ENCODE measurements at places on chromosomes 2 and 18. TPM values are rescaled to one million over a fixed set of nuclear protein-coding genes. Genes with fewer than 3 reads are reported as not detected.
A peak's percentile ranks its signal among the peaks of the same experiment; 100 is the strongest.

DNA sequence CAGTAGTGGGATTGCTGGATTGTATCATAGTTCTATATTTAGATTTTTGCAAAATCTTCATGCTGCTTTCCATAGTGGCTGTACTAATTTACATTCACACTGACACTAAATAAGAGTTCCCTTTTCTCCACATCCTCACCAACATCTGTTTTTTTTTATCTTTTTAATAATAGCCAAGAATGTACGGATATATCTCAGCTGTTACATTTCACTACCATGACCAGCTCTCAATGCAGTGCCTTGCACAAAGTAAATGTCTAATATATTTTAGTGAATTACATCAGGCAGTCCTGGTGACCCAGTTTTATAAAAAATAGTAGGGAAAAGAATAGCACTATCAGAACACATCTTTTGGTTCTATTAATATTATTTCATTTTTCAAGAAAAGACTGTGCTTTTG, 161.8 kb downstream of the LNPK start:
- H3K27me3 ChIP-seq = no peaks in the 10 kb centered on the region
- no peaks in the 10 kb centered on the region for H3K36me3 ChIP-seq
- H3K4me3 ChIP-seq = no peak overlapping the region
- no peak for DNase-seq

GRCh38 chr2:20972110-20972509, 71.8 kb downstream of the APOB start:
- no peaks in the 10 kb centered on the region for H3K4me1 ChIP-seq
- H3K36me3 ChIP-seq = no peaks in the 10 kb centered on the region
- no peak overlapping the region for H3K4me3 ChIP-seq

DNA sequence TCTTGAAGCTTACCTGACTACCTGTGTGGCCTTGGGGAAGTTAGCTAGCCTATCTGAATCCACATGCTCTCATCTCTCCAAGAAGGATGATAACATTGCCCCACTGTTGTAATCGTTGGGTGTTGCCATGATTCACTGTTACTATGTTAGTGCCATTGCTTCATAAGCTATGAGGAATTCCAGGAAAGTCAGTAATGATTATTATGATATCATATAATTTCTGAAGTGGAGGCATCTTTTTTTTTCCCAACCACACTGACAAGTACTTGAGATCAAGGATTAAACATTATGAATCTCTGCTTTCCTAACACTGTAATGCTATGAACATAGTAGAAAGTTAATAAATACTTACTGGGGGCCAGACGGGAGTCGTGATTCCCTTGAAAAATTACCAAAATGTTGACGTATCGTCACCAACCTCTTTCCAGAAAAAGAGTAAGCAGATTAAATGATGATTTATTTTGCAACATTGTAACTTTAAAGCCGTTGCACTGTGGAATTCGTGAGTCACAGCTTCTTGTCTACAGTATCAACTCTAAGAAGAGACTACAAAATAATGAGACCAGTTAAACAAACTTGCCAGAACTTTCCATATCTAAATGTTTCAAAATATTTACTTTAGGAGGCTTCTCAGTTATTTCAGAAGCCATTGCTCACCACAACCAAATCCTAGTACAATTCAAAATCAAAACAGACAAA, 459.9 kb downstream of the PIK3C3 start:
- H3K27me3 ChIP-seq = no peaks in the 10 kb centered on the region
- no peaks in the 10 kb centered on the region for H3K36me3 ChIP-seq
- DNase-seq = peak; percentile 15
- no peak overlapping the region for H3K27ac ChIP-seq
- H3K4me3 ChIP-seq = no peak overlapping the region
- no peaks in the 10 kb centered on the region for H3K4me1 ChIP-seq

GRCh38 chr2:67259556-67260342, 137.4 kb upstream of the ETAA1 start:
- H3K36me3 ChIP-seq = no peaks in the 10 kb centered on the region
- H3K4me1 ChIP-seq = no peaks in the 10 kb centered on the region
- DNase-seq = no peak

DNA sequence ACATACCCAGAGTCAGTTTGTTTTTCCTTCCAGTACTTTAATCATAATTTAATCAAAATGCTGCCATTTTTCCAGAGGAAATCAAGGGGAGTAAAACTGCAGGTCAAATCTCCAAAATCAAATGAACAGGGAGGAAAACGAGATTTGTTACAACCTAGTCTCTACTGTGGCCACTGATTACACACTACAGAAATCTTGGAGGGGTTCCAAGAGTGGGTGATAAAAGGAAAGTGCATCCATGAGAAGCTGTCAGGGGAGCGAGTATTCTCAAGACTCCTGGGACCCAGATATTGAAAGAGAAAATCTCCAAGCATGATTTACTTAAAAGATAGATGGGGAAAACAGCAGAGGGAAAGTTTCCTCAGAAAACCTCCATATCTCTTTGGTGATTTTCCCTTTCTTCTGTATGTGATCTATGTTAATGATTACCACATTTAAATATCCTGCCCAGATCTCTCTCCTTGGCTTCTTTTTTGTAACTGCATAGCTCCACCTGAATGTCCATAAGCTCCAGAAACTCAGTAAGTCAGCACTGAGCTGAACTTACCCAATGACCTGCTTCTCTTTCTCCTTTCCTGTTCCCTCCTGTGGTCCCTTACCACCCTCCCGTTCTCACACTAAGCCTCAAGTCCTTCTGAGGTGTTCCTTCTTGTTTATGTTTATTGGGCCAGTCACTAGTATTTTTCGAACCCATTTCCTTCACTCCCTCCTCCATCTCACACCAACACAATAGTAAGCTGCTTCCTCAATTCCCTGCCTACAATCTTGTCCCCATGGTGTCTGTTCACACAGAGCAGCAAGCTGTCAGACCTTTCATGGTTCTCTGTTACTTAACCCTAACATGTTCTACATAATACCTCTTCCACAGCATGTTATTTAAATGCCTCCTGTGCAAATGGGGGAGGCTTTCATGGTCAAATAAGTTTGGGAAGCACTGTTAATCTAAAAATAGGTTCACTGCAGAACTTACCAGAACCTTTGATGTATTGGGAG, 73.9 kb upstream of the TWSG1 start:
- peaks cover 8% of the 10 kb centered on the region for H3K36me3 ChIP-seq
- no peaks in the 10 kb centered on the region for H3K4me1 ChIP-seq
- H3K27me3 ChIP-seq = no peaks in the 10 kb centered on the region
- H3K4me3 ChIP-seq = no peak overlapping the region
- H3K27ac ChIP-seq = no peak overlapping the region
- no peak for DNase-seq

Gene POTEJ
- polyA plus RNA-seq = not detected

- H3K36me3 ChIP-seq = no peaks in the 10 kb centered on the region
- DNase-seq = no peak
- no peaks in the 10 kb centered on the region for H3K27me3 ChIP-seq
- no peak overlapping the region for H3K4me3 ChIP-seq
- H3K4me1 ChIP-seq = no peaks in the 10 kb centered on the region
Measured at GRCh38 chr2:229044581-229044980, 226.5 kb downstream of the PID1 start.

DNA sequence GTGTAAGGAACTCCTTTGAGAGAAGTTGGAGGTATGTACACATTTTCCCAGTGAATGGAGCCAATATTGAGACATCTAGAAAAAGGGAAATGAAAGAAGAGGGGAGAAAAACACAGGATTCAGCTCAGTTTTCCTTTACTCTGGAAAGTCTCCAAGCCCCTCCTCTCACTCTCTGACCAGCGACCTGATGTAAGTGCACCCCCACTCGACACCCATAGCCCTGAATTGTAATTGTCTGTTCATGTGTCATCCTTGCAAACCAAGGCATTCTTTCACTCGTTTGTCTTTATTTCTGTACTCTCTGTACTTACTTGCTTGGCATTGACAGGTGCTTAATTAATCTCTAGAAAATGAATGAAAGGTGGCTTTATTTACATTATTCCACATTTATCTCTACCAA, 55.7 kb upstream of the CTAGE1 start:
- H3K27ac ChIP-seq = no peak overlapping the region
- H3K4me1 ChIP-seq = peaks cover 16% of the 10 kb centered on the region
- no peak for DNase-seq
